ENCODE measurements at places on chromosomes 5 and 9. TPM values are rescaled to one million over a fixed set of nuclear protein-coding genes. Genes with fewer than 3 reads are reported as not detected.

DNA sequence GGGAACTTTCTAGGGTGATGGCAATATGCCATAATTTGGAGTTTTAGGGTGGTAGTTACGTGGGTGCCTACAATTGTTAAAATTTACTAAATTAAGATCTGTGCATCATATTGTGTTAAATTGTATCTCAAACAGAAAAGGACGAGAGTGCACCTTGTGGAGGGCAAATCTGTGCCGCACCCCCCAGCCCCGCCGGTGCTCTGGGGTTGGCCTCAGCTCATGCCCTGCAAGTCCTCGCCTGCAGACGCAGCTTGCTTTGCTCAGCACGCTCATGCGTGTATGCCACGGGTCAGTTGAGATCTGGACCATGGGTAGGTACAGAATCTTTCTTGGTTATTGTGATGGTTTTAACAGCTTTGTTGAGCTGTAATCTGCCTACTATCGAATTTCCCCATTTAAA, 33.7 kb upstream of the FCN1 start:
- DNase-seq = no peak

DNA sequence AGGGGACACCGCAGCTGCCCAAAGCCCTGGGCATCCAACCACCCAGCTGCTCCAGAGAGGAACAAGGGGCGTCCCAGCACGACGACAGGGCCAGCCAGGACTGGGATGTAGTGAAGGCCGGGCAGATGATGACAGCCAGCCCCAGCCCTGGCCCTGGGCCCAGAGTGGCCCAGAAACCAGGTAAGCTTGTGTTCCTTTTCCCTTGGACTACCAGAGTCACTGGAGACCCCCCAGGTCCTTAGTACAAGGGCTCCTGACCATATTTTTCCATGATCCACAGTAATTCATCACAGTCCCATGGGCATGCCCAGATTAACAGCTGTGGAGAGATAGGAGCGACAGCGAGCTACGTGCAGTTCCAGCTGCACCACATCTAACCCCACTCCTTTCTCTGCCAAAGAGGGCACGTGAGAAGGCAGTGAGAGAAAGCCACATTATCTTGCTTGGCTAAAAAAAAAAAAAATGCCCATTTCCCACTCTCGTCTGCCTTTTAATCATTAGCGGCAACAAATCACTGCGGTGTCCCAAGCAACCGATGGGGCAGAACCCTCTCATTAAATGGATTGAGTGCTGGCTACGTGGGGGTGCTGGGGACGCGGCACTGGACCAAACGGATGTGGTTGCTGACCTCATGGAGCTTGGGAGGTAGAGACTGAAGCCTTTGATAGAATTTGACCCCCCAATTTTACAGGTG, 21.7 kb upstream of the SYNPO start:
- peak; percentile 69 for DNase-seq

- no peak for DNase-seq
These were observed 10.8 kb downstream of the GABRB2 start for GRCh38 chr5:161535762-161536161.

DNA sequence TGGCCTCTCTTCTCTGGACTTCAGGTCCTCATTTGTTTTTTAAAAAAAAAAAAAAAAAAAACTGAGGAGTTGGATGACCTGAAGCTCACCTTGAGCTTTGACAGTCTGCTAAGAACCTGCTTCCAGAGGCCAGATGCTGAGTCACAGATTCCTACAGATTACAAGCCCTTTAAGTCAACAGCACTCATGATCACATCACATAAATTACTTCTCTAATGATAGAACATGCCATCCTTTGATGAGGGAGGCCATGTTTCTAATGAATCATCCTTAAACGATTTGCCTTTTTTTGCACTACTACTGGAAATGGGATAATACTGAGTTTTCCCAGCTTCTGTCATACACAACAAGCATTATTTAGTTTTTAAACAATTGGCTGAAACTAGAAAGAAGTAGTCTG, 34.2 kb upstream of the MYOT start:
- no peak for DNase-seq

The IFNB1 gene
- not detected for total RNA-seq

The CDH9 gene
- not detected for total RNA-seq

The FBN2 gene
- 4.8 TPM for total RNA-seq
